ENCODE measurements at places on chromosomes 11 and 22. TPM values are rescaled to one million over a fixed set of nuclear protein-coding genes. Genes with fewer than 3 reads are reported as not detected.

DNA sequence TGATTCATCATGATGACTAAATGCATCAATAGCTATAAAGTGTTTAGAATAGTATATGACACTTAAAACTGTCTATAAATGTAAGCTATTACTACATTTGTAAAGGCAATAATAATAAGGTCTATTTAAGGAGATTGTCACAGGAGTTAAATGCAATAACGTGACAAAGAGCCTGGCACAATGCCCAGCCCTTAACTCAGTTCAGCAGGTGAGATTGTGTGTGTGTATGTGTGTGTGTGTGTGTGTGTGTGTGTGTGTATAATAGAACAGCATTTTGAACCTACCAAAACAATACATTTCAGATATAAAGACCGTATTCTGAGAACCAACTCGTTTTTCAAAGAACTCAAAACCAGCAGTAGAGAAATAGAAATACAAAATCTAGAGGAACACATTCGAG lies 177.5 kb downstream of the MYO18B start:
- H3K4me3 ChIP-seq, result no peak overlapping the region
- H3K4me1 ChIP-seq, result no peaks in the 10 kb centered on the region
- H3K36me3 ChIP-seq, result peaks cover 4% of the 10 kb centered on the region
- DNase-seq, result no peak
- H3K27me3 ChIP-seq, result no peaks in the 10 kb centered on the region

GRCh38 chr11:129315781-129316579 lies 59.7 kb upstream of the BARX2 start:
- no peak overlapping the region for H3K4me3 ChIP-seq
- no peak overlapping the region for H3K27ac ChIP-seq
- H3K4me1 ChIP-seq, result no peaks in the 10 kb centered on the region
- DNase-seq, result no peak
- H3K27me3 ChIP-seq, result no peaks in the 10 kb centered on the region
- no peaks in the 10 kb centered on the region for H3K36me3 ChIP-seq

GRCh38 chr22:32518848-32519247 lies 44.2 kb downstream of the FBXO7 start:
- no peaks in the 10 kb centered on the region for H3K27me3 ChIP-seq
- H3K36me3 ChIP-seq, result no peaks in the 10 kb centered on the region
- H3K4me1 ChIP-seq, result no peaks in the 10 kb centered on the region
- no peak overlapping the region for H3K27ac ChIP-seq
- DNase-seq, result no peak
- H3K4me3 ChIP-seq, result no peak overlapping the region

DNA sequence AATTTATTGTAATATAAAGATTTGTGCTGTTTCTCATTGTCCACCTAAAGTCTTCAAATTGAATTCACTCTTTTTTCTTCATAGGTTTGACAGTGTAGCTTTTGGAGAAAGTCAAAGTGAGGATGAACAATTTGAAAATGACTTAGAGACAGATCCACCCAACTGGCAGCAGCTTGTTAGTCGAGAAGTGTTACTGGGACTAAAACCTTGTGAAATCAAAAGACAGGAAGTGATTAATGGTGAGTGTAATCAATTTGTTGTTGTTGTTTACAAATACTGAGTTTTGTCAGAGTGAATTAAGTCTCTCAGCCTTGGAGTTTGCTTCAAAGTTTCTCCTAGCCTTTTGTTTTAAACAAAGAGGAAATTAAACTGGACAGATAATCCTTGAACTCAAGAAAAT lies 53.6 kb upstream of the GRIK4 start:
- no peak overlapping the region for H3K27ac ChIP-seq
- peaks cover 4% of the 10 kb centered on the region for H3K36me3 ChIP-seq
- H3K27me3 ChIP-seq, result no peaks in the 10 kb centered on the region
- no peaks in the 10 kb centered on the region for H3K4me1 ChIP-seq
- DNase-seq, result no peak

GRCh38 chr11:122998727-122999366 lies 17.2 kb upstream of the BSX start:
- no peak for DNase-seq
- H3K4me3 ChIP-seq, result no peak overlapping the region
- no peaks in the 10 kb centered on the region for H3K36me3 ChIP-seq

DNA sequence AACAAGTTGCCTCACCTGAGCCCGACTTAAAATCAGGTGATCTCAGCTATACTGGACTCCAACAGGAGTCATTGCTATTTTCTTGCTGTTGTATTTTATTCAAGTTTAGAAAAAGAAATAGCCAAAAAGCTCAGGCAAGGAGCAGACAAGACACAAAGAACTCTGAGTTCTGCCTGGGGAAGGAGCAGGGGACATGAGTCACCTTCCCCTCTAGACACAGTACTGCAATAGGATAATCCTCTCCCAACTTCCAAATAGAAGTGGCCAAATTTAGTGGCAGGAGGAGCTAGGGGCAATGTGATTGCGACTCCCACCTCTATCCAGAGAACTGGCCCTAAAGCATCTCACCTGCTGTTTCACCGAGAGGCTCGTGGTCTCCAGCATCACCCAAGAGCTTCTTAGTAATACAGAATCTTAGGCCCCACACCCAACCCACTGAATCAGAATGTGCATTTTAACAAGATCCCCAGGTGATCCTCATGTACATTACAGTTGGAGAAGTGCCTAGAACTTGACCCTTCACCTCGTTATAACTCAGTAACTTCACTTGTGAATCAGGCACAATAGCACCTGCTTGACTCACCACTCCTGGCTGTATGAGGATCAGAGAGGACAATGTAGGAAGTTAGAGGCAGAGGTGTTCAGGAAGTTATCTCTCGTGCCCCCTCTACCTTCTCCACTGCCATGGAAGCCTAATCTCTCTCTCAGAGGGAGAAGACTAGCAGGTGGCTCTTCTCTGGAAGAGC lies 56.8 kb upstream of the FBXO3 start:
- no peak for DNase-seq
- no peaks in the 10 kb centered on the region for H3K36me3 ChIP-seq
- H3K4me1 ChIP-seq, result no peaks in the 10 kb centered on the region
- H3K4me3 ChIP-seq, result no peak overlapping the region
- H3K27ac ChIP-seq, result no peak overlapping the region

Gene TMPRSS4
- 0.96 TPM for total RNA-seq

Gene MARK2
- total RNA-seq, result 29.6 TPM
